ENCODE measurements at places on chromosomes 11 and 22. TPM values are rescaled to one million over a fixed set of nuclear protein-coding genes. Genes with fewer than 3 reads are reported as not detected.

- no peak for DNase-seq
Measured at GRCh38 chr11:131656179-131656838, 285.9 kb downstream of the NTM start.

DNA sequence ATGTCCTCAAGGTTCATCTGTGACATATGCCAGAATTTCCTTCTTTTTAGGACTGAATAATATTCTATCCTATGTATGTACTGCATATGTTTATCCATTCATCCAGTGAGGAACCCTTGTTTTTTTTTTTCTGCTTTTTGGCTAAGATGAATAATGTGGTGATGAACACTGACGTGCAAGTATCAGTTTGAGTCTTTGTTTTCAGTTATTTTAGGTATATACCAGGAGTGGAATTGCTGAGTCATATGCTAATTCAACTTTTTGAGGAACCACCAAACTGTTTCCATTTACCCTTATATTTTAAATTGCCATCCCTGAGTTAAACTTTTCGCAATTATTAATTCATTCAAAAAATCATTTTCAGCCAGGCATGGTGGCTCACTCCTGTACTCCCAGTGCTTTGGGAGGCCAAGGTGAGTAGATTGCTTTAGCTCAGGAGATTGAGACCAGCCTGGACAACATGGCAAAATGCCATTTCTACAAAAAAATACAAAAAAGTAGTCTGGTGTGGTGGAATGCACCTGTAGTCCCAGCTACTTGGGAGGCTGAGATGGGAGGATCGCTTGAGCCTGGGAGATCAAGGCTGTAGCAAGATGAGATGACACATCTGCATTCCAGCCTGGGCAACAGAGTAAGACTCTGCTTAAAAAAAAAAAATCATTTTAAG is 64.2 kb downstream of the MICAL2 start:
- DNase-seq, result no peak

GRCh38 chr11:134634897-134635831 is 223.1 kb upstream of the B3GAT1 start:
- DNase-seq, result no peak

DNA sequence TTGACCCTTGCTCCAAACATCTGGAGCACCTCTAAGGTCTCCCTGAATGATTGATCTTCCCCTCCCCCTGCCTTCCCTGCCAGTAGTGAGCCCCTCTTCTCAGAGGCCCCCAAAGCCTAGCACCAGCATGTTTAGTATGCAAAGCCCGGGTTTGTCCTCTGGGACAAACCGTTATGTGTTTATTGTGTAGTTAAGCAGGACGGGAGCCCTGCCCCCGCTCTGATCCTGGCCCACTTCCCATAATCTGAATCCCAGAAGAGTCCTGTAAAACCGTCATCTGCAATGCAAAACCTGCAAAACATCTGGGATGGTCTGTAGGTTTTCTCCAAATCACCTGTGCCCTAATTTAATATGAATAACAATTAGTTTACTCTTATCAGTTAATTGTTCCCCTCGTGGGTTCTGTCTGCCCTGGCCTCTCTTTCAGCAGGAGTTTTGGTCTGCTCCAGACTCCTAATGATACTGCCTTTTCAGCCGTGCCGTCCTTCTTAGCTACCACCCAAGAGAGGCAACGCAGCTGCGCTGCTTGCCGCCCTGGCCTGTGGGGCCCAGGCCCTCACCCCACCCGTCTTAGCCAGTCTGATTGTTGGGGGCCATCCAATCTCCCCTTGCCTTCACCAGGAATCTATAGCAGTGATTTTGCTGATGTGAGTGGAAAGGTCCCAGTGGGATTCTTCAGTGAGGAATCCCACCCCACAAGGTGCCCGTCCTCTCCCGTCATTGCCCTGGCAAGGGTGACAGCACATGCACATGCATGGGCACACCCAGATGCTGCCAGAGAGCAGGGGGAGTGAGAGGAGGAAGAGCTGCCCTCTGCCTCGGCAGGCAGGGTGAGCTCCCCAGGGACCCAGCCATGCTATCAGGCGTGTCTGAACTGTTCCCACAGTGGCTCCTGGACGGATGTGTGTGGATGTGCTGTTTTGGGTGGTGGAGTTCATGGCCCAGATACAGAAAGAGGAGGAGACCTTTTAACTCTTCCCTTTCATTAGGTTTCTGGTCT is 3.0 kb upstream of the B3GAT1 start:
- no peak for DNase-seq

GRCh38 chr11:27209562-27210005 is 153.4 kb downstream of the CCDC34 start:
- peak; percentile 40 for DNase-seq

GRCh38 chr11:69686856-69687255 is 11.7 kb upstream of the LTO1 start:
- DNase-seq, result no peak

The SYT9 gene
- total RNA-seq, result not detected

DNA sequence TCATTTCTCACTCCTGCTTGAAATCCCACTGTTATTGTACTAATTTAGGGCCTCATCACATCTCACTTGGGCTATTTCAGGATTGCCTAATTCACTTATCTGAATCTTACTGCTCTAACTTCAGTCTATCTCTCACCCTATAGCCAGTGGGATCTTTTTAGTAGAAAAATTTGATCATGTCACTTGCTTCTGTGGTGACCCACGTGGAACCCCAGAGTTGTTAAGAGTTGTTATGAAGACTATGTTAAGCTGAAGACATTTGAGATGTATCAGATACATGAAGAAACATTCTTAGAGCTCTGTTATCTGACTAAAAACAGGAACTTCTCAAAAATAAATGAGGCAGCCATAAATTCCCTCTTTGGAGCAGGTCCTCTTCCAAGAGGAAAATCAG is 1375.6 kb upstream of the TENM4 start:
- DNase-seq, result no peak

GRCh38 chr11:114880442-114880841 is 202.1 kb downstream of the NXPE2 start:
- no peak for DNase-seq

GRCh38 chr11:8593935-8594909 is at the start of gene STK33:
Gene STK33, minus strand, starts transcription at chr11:8594228. Its CDS starts 119,323 bp downstream, at chr11:8474905.
- peak; percentile 34 for DNase-seq

DNA sequence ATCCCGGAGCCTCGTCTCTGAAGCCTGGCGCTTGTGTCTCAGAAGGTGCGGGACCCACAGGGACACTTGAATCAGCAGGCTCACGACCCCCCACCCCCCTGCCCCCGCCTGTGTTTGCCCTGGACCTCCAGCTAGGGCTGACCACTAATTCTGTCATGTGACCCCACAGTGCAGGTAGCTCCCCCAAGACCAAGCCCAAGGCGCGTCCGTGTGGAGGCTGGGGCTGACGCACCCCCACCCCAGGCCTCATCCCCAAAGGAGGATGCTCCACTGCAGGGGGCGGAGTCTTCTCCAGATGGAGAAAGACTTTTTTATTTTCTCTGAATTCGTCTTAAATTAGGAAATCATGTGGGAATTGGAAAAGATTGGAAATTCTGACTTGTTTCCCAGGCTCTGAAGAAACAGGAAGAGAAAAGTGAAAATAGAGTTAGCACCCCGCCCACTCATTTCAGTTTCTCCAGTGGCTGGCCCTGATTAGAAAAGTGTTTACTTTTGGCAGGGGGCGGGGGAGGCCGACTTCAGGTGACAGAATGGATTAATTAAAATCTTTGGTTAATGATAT is 1.0 kb upstream of the RELA start:
- DNase-seq, result no peak

The SYCE3 gene
- not detected for total RNA-seq

GRCh38 chr22:47206164-47206563 is 443.7 kb downstream of the TBC1D22A start:
- DNase-seq, result no peak

DNA sequence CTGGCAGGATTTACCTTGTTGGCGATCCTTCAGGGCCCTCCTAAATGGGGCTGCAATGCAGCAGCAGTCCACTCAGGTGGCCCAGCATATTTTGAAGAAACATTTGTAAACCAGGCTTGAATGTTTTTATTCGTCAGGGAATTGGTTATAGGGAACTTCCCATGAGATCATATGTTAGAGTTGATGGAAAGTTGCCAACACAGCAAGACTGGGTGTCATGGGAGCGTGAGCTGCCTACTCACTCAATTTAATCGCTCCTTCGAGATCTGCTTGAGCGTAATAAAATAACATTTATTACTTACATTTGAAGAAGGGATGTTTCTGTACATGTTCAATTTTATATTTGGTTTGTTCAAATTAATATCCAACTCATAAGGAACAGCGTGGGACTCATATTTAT is 19.4 kb downstream of the OR2AT4 start:
- DNase-seq, result no peak

The LDHAL6A gene
- not detected for total RNA-seq

The DEUP1 gene
- total RNA-seq, result not detected

- DNase-seq, result no peak
Measured at GRCh38 chr11:20912065-20912821, 242.9 kb downstream of the NELL1 start.

DNA sequence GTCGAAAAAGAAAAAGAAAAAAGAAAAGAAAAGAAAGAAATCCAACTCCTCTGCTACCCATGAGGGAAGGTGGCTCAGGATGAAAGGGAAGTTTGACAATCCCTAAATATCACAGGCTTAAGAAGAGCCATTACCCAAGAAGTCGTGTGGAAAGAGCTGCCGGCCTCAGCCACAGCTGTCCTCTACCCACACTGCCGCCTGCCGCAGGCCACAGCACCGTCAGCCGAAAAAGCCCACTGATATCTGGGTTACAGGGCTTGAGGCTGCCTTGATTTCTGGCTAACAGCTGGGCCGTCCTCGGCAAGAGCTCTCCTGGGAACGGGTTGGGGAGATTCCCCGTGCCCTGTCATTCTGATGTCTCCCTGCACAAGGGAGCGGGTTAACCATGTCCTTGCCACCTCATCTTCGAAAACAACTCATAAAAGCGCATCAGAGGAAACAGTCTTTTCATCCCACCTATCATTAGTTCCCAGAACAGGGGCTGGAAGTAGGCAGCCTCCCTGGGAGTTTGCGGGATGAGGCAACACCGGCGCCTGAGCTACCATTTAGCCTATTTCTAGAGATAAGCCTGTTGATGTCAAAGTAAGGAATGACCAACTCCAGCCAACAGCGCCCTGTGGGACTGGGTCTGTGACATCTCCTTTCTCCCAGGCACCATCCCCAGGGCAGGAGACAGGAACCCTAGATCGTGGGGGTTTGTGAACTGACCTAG is 21.8 kb upstream of the SNX32 start:
- no peak for DNase-seq

The OR56A1 gene
- total RNA-seq, result not detected

DNA sequence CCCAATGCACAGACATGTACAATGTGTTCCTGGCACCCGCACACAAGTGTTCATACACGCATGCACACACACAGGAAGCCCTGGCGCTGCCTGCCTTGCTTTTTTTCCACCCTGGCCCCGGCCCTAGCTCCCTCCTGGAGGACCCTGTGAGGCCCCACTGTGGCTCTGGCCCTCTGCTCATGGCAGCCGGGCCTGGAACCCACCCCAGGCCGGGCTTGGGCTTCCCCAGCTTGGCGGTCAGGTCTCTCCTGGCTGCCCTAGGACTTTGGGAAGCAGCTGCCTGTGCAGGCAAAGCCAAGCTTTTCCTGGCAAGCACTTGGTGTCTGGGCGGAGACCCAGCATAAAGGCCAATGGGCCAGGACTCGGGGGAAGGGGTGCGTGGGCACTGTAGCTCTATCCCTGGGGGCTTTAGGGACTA is 30.5 kb downstream of the CD82 start:
- no peak for DNase-seq

- no peak for DNase-seq
Measured at GRCh38 chr11:30550022-30550542, 36.1 kb downstream of the MPPED2 start.

GRCh38 chr11:2467695-2468055 is 22.9 kb downstream of the KCNQ1 start:
- no peak for DNase-seq

DNA sequence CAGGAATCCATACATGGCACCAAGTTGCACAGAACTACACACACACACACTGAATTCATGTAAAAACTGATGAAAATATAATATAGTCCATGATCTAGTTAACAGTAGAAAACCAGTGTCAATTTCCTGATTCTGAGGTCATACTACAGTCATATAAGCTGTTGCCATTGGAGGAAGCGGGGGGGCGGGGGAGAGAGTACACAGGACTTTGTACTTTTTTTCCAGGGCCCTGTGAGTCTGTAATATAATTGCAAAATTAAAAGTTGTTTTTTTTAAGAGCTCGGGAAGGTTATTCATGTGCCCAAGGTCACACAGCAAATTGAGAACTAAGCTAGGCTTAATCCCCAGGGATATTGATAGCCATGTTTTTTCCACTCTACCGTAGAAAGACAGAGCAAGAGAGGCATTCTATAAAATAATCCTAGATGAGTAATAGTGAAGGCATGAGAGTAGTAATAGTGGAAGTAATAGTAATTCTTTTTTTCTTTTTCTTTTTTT is 312.3 kb downstream of the MN1 start:
- no peak for DNase-seq

- DNase-seq, result no peak
Measured at GRCh38 chr11:95338430-95338991, 107.5 kb upstream of the SESN3 start.

The FOLH1 gene
- total RNA-seq, result not detected

- DNase-seq, result peak; percentile 71
Measured at GRCh38 chr11:72724851-72725723, 27.1 kb downstream of the ARAP1 start.

GRCh38 chr22:35071784-35072183 is 5.8 kb downstream of the ISX start:
- no peak for DNase-seq

The OR52H1 gene
- not detected for total RNA-seq

GRCh38 chr22:38436629-38437395 is 18.2 kb downstream of the KCNJ4 start:
- no peak for DNase-seq

The IFTAP gene
- total RNA-seq, result 13.8 TPM

The XKR3 gene
- not detected for total RNA-seq

DNA sequence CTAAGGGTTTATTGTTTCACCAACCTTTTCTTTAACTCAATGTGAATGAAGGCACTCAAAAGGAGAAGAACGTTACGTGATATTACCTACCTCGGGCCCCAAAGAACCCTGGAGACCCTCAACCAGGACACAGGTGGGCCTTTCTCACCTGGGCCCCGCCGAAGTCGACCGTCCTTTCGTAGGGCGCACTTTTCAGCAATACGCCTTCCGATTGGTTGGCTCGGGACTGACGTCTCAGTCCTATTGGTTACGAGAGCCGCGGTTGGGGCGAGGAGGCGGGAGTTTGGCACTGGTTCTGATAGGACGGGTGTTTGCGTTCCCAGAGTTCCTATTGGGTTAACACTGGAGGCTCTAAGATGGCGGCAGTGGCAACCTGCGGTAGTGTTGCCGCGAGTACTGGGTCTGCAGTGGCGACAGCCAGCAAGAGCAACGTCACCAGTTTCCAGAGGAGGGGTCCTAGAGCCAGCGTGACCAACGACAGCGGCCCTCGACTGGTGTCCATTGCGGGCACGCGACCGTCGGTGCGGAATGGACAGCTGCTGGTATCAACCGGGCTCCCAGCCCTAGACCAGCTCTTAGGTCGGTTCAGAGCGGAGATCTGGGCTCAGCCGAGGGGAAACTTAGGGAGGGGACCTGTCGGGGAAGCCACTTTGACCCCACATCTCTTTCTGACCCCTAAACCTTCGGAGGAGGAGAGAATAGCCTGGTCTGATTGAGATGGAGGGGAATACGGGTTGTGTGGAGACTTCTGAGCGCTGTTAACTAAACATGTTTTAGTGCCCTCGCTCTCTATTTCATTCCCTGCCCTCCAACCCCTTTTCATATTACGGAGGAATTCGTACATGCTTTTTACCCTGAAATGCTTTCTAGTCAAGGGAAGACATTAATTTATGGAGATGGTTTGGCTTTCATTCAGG is at the start of the genes ELP4 and IMMP1L:
Gene ELP4, plus strand, starts transcription at position 339 of the 917 bp plus-strand sequence. Its CDS starts 18 bp downstream, at position 357.
Gene IMMP1L, minus strand, starts transcription at position 194 of the 917 bp plus-strand sequence. CDS start 46,346 bp downstream, outside the sequence.
- DNase-seq, result peak; percentile 95

The ELMOD1 gene
- 2.9 TPM for total RNA-seq
